ENCODE measurements at places on chromosomes 2 and 18.
A peak's percentile ranks its signal among the peaks of the same experiment; 100 is the strongest.

GRCh38 chr2:101473911-101474701, 806 bp downstream of the RFX8 start:
- peak; percentile 28 for DNase-seq

DNA sequence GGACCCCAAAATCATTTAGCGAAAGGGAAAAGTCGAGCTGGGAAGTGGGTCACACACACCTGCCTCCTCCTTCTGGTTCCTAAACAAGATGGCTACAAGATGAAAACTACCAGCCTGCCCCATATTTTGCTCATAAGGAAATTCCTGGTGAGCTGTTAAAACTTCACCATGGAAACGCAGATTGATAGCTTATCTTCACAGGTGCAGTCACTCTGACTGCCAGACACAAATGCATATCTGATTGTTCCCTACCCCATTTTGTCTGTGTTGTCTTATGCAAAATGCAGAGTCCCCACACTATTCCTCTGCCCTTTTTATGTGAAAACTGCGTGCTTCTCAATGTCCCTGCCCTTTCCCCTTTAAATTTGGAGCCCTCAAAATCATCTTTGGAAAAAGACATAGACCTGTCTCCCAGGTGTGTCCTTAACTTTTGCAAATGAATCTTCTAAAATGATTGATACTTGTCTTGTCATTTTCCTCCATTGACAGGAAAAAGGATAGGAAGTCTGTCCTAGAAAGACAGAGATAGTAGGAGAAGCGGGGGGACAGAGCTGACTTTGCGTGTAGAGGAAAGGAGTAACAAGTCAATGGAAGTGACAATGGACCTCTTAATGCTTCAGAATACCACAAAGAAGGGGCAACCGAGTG, 38.9 kb upstream of the THOC1 start:
- DNase-seq = no peak

- no peak for DNase-seq
Measured at GRCh38 chr2:235011929-235012631, 60.3 kb downstream of the SH3BP4 start.

GRCh38 chr18:62614494-62614893, 91.7 kb downstream of the ZCCHC2 start:
- DNase-seq = no peak

DNA sequence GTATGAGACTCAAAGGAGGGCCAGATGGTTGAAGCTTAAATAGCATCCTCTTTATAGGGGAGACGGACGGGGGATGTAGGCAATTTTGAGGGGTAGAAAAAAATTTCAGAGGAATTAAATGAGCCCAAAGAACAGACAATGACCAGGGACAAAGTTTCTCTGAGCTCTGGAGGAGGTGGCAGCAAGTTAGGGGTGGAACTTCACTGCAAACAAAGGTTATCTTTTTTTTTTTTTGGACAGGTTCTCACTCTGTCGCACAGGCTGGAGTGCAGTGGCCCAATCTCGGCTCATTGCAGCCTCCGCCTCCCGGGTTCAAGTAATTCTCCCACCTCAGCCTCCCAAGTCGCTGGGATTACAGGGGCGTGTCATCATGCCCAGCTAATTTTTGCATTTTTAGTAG, 195.6 kb downstream of the PDE11A start:
- DNase-seq = no peak

DNA sequence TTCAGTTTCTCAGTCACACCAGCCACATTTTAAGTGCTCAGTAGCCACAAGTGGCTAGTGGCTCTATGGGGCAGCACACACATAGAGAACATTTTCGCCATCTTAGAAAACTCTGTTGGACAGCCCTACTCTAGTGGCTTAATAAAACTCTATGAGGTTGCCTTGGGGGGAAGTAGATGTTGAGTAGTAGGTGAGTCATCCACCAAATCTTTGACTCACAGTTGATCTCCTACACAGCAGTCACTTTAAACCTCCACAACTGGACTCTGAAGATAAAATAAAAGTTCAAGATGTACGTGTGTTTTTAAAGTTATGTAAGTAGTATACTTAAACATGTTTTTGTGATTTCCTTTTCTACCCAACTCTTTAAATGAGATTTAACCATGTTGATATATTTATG, 379.0 kb downstream of the SETBP1 start:
- DNase-seq = no peak

DNA sequence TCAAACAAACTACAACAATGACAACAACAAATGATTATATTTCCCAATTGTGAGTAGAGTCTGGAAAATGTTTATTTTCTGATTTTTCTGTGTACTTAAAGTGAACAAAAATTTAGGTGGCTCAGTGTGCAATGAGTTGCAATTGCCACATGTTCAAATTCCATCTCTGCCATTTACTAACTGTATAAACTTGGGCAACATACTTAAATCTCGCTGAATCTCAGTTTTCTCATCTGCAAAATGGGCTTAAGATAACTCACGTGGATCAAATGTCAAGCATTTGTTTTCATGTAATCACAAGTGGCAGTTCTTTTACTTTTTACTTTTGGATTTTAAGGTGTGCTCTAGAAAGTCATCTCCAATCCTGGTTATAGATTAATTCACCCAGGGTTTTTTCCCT, 416.8 kb upstream of the HNRNPA3 start:
- DNase-seq = no peak

DNA sequence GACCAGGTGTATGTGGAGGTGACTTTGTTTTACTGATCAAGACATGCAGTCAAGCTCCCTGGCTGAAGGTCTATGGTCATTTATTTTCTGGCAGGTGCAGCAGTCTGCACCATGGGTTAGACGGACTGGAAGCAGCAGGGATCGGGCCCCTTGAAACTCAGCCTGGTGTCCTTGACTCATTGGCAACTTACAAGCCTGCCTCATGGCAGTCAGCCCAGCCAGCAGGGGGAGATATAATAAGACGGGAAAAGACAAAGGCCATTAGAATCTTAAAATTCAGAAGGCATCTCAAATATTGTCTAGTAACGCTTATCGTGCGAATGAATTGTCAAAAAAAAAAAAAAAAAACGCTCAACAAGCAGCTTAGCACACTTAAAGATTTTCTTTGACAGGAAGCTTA, 308.2 kb downstream of the EN1 start:
- DNase-seq = no peak

- no peak for DNase-seq
Measured at GRCh38 chr2:201532686-201533304, 81.3 kb downstream of the STRADB start.

- no peak for DNase-seq
Measured at GRCh38 chr2:191066197-191066918, 52.4 kb upstream of the STAT1 start.

DNA sequence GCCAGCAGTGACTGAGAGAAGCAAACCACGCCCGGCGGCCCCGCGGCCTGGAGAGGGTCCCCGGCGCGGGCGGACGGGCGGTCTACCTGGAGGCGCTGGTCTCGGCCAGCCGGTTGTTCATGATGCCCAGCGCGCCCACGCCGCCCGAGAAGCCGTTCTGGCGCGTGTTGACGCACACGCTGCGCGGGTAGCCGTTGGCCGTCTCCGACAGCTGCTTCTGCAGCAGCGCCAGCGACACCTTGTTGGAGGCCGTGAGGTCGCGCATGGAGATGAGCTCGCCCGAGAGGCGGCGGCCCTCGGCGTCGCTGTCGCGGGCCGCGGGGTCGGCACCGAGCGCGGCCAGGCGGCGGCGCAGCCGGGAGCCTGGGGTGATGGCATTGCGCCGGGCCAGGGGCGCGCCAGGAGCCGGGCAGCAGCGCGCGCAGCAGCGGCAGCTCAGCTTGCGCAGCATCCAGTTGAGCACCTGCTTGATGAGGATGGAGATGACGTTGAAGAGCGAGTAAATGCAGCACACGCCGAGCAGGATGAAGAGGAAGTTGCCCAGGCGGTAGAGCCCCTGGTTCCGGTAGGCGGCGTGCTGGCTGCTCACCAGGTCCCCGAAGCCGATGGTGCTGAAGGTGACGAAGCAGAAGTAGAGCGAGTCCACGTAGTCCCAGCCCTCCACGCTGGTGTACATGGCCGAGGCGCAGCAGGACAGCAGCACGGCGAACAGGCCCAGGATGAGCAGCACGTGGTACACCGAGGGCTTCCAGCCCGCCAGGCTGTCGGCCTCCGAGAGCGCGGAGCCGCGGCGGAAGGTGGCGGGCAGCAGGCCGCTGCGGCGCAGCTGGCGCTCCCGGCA, 118.1 kb downstream of the MSH2 start:
- DNase-seq = peak; percentile 93

GRCh38 chr2:6741229-6741628, 124.5 kb downstream of the CMPK2 start:
- DNase-seq = no peak

DNA sequence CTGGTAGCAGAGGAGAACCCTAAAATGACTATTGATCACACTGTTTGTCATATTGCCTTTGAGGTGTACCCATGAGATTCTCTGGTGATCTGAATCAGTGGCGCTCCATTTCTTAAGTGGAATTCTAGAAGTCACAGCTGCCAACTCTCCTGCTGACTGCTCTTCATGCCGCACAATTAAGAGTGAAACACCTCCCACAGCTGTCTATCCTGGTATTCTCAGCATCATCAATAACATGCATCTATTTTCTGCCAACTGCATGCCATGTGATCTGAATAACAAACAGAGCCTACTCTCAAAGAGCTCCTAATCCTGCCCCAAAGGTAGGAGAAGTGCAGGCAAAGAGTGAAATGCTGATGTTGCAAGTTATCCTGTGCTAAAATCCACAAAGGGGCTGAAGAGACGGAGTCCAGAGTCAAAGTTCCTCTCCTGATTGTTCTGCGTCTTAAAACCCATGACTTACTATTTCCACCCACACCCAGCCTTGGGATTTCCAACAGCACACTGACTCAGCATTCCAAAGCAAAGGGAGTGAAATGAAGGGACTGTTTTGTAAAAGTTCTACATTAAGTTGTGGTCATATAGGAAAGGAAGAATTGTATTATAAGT, 13.7 kb upstream of the DAPL1 start:
- no peak for DNase-seq

DNA sequence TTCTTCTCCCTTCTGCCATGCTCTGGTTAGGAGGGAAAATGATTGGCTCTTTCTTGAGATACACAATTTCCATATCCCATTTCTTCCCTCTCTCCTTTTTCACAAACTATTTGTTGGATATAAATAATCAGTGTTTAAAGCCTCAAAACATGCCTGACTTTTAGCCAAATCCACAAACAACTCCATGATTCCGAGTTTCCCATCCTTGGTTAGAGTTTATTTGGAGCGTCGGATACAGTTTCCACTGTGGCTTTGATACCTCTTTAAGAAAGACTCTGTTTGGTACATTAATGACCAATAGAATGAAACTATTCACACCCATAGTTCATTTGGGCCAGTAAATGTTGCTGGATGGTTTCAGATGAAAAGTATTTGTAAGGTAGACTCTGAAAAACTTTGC, 5.9 kb upstream of the FHL2 start:
- DNase-seq = no peak

DNA sequence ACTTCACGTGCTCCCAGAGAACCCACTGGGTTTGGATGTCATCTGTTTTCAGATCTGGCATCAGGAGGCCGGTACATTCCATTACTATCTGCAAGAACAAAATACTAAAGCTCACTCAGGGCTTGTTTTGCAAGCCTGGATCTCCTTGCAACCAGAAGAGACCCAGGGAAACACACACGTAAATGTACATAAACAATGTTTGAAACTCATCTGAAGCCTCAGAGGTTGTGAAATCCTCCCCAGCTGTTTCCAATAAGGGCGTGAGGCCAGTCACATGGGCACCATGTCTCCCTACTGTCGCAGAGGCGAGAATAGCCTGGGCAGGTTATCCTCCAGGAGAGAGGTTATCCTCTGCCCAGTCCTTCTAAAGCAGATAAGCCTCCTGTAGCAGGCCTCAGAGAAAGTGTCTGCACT, 186.9 kb downstream of the GFPT1 start:
- DNase-seq = no peak

DNA sequence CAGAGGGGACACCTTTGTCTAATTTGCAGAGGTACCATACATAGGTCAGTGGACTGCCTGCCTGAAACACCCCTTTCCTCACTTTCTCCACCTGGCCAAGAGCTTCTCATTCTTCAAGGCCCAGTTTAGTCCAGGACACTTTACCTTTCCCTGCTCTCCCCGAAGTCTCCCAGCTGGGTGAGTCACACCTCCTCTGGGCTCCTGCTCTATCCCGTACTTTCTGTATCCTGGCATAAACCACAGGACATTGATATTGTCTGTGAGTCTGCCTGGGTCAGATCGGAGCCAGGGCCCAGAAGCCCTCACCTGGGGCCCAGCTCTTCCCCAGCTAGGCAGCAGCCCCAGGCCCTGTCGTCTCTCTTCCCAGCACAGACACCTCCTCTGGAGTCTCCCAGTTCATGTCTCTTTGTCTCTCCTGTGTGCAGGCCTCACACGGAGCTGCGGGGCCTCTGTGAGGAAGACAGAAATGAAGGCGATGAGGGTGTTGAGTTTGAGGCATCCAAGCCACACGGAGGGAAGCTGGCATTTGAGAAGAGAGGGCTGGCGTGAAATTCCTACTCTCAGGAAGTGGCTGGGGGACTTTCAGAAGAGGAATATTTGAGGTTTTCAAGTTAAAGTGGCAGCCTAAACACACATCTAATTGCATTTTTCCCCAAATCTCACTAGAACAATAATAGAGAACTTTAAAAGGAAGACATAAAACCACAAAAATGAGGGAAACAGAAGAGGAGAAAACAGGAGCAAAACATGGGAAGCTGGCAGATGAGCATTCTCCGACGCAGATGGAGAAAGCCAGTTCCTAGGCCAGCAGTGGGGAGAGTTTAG, 79.6 kb upstream of the LAPTM4A start:
- DNase-seq = no peak

DNA sequence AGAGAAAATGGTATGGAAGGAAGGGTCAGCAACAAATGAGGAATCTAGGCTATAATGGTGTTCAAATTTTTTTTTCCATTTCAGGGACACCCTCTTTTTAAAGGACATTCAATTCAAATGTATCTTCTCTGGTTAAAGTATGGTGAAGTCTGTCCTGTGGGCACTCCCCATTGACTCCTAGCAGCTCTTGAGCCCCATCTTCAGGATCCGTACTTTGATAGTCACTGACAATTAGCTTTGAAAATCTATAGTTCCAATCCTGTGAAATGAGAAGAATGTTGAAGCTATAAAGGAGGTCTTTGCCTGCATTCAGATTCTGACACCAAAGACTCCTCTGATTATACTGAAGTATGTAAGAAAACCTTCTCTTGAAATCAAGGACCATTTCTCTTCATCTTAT, 43.3 kb downstream of the KCNH7 start:
- no peak for DNase-seq

- DNase-seq = no peak
Measured at GRCh38 chr2:152283392-152283791, 51.6 kb upstream of the FMNL2 start.

- no peak for DNase-seq
Measured at GRCh38 chr2:217601601-217602000, 401.2 kb downstream of the TNS1 start.

Data from germinal center (tissue), 1 donor.